ENCODE measurements at places on chromosomes 3 and 15. TPM values are rescaled to one million over a fixed set of nuclear protein-coding genes. Genes with fewer than 3 reads are reported as not detected.

VWA5B2 gene
- not detected for total RNA-seq

GABRG3 gene
- not detected for total RNA-seq

SLC12A1 gene
- total RNA-seq = not detected

GP9 gene
- total RNA-seq = not detected

FSD2 gene
- not detected for total RNA-seq

ZNF660 gene
- total RNA-seq = 2.3 TPM

MINAR1 gene
- 0.75 TPM for total RNA-seq

PEAK1 gene
- 9.9 TPM for total RNA-seq

All from kidney epithelial cell (primary cell).